ENCODE measurements at places on chromosomes 3 and 15.

DNA sequence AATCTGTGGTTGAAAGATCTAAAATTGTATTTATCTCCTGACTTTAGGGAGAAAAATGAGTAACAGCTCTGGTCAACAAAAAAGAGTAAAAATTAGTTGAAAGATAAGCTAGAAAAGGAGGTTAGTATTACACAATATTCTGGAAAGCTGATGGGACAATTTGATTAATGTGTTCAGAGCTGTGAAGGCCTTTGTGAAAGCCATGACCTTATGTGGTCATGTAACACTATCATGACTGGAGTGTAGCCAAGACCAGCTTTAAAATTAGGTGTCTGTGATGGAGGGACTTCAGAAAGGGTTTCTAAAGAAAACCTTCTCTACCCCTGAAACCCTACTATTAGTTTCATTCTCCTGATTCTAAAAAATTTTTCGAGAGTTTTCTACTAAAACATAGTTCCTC lies 127.2 kb downstream of the NFKBIZ start:
- peak; percentile 13 for DNase-seq

DNA sequence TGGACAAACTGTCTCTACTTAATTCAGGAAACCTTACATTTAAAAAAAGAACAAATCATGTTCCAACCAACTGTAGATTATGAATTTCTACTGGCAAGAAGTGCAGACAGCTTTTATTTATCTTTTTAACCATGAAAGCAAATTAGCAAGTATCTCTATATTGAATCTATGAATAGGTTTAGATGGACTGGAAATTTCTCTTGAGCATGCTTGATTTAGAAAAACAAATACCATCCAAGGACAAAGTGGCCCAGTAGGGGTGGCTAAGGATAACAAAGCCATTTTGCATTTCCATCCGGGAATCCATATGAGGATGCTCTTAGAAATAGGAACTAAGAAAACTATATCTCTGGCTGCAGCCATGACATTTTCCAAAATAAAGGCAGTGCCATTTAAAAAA lies 150.6 kb downstream of the KCNMB2 start:
- DNase-seq, result no peak

DNA sequence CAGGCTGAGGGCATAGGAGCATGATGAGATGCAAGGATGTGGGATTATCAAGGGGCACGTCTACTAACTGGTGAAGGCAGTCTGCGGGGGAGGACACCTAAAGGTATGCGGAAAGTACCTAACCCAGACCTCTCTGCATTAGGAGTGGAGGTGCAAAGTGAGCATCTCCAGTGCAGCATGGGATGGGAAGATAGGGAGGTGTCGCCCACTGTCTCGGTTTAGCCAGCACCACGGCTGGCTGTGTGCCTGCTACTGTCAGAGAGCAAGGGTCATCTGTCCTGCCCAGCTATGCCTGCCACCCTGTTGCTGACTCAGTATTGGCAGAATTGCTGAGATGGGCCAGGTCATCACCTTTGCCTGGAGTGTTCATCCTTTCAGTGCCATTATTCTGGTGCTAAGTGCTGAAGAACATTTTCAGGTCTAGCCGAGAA lies 40.1 kb downstream of the OXNAD1 start:
- peak; percentile 10 for DNase-seq

GRCh38 chr3:129087138-129087702 lies 26.6 kb downstream of the GP9 start:
- no peak for DNase-seq

DNA sequence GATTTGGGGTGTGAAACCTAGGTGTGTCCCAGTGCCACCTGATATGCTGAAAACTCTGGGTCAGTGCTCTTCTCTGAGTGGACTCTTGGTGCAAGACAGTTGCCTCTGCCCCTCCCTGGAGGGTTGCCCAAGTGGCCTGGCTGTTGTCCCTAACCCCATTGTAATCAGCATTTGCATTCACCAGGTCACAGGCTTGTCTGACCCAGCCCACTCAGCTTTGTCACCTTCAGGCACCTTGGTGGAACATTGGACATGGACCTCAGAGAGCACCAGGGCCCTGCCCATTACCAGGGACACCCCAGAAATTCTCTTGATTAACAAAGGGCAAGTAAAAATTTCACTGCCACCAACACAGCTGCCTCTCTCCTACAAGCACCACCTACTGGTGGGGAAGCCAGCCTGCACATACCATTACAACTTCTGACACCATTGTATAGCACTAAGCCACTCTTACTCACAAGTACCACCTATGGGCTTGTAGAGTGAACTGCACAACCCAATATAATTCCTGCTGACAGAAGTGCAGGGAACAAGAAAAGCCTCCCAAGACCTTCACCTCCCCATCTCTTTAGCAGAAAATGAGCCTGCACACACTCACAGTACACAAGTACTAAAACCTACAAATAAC lies 324.6 kb downstream of the EPHA6 start:
- DNase-seq, result peak; percentile 31

DNA sequence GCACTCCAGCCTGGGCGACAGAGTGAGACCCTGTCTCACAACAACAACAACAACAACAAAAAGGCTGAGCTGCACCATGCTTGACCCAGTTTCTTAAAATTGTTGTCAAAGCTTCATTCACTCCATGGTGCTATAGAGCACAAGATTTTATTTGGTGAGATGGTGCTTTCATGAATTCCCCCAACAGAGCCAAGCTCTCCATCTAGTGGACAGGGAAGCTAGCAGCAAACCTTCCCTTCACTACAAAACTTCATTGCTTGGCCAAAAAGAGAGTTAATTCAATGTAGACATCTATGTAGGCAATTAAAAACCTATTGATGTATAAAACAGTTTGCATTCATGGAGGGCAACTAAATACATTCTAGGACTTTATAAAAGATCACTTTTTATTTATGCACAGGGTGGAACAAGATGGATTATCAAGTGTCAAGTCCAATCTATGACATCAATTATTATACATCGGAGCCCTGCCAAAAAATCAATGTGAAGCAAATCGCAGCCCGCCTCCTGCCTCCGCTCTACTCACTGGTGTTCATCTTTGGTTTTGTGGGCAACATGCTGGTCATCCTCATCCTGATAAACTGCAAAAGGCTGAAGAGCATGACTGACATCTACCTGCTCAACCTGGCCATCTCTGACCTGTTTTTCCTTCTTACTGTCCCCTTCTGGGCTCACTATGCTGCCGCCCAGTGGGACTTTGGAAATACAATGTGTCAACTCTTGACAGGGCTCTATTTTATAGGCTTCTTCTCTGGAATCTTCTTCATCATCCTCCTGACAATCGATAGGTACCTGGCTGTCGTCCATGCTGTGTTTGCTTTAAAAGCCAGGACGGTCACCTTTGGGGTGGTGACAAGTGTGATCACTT lies 2.0 kb downstream of the CCR5 start:
- DNase-seq, result peak; percentile 83

GRCh38 chr15:30974112-30974511 lies 17.3 kb downstream of the MTMR10 start:
- no peak for DNase-seq

DNA sequence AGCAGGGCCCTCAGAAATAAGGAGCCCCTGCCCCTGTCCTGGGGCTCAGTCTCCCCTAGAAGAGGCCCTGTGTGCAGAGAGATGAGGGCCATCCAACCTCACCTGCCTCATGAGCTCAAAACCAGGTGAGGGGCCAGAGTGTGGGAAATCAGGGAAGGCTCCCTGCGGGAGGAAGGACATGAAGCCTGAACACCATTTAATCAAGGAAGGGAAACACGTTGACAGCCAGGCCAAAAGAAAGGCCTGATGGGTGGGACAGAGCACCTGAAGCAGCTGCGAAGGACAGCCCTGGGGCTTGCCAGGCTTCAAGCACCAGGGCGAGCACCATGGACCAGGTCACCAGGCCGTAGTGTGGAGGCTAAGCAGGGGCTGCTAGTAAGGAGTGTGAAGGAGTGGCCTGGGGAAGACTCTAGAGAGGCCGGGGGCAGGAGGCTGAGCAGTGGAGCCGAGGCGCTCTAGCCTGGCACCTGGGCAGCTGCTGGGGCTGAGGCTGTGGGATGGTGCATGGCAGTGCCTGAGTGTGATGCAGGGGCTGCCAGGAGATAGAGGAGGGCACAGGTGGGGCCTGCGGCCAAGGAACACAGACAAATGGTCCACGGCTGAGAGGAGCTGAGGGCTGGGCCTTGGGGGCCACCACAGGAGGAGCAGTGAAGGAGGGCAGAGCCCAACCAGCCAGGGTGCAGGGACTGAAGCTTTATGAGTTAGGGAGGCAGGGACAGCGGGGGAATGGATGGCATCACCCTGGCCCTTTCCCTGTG lies 16.1 kb downstream of the ACAA1 start:
- no peak for DNase-seq

DNA sequence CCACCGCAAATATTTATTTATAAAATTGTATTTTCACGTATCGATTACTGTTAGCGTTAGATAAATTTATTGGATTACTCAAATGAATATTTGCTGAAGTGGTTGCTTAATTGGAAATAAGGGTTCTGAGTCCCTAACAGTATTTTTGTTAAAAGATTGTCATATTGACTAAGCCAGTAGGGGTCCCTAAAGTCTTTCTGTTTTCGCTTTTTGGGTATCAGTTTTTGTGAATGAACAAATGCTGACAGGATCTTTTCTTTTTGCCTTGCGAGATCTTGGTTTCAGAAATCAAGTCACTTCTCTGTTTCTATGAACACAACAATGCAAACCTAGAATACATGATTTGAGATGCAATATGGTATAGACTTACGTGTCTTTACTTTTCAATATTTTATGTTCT lies 7.1 kb downstream of the RAD51 start:
- DNase-seq, result peak; percentile 62

- DNase-seq, result no peak
Observed at GRCh38 chr3:52205727-52206372, 7.9 kb downstream of the ALAS1 start.

DNA sequence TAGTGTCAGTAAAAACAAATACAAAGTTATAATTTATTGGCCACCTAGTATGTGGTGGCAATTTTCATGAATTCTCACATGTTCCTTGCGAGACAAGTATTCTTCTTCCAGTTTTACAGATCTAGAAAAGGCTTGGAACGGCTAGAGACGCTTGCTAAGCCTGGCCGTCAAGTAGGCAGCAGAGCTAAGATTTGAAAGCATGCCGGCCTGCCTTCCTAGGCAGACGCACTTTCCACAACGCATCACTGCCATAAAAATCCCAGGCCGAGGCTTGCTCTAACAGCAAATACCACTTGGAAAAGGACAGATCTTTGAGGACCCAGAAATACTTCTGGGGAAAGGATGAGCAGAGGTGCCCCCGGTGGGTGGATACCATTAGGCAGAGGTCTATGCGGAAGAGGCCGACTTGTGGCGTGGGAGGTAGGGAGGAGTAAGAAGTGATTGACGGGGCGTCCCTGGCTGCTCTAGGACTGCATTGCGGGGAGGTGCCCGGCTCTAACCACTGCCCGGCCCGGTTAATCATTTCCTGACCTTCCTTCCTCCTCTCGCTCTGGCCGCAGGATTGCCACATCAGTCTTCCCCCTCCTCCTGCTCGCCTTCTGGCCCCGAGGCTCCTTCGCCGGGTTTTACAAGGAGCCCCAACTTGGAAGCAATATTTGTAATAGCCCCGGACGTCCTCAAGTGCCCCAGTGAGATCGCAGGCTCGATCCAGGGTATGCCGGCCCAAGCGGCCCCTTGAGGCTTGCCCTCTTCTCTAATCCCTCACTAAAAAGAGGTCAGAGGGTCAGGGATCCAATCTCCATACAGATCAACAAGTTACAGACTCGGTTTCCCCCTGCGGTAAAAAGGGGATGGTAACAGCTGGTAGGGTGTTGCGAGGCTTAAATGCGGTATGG lies 1.3 kb upstream of the USP3 start:
- peak; percentile 98 for DNase-seq

DNA sequence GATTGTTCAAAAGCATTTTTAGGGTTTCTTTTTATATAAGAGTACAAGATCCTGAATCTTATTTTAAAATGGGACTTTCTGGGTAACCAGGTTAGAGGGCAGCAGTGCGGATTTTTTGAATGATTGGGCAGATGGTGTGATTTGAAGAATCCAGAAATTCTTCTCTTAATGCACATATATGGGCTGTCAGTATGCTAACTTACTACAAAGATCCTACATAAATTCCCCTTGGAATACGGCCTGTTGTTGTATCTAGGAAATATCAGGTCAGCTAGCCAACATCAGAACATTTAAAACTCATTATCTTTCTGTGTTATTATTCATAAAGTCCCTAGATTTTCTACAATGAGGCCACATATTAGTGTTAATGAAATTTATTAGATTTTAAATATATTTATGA lies 229.6 kb upstream of the TPRG1 start:
- no peak for DNase-seq

GRCh38 chr3:107106316-107106715 lies 270.9 kb upstream of the CCDC54 start:
- DNase-seq, result no peak

GRCh38 chr15:36887214-36887961 lies 213.0 kb downstream of the MEIS2 start:
- no peak for DNase-seq

DNA sequence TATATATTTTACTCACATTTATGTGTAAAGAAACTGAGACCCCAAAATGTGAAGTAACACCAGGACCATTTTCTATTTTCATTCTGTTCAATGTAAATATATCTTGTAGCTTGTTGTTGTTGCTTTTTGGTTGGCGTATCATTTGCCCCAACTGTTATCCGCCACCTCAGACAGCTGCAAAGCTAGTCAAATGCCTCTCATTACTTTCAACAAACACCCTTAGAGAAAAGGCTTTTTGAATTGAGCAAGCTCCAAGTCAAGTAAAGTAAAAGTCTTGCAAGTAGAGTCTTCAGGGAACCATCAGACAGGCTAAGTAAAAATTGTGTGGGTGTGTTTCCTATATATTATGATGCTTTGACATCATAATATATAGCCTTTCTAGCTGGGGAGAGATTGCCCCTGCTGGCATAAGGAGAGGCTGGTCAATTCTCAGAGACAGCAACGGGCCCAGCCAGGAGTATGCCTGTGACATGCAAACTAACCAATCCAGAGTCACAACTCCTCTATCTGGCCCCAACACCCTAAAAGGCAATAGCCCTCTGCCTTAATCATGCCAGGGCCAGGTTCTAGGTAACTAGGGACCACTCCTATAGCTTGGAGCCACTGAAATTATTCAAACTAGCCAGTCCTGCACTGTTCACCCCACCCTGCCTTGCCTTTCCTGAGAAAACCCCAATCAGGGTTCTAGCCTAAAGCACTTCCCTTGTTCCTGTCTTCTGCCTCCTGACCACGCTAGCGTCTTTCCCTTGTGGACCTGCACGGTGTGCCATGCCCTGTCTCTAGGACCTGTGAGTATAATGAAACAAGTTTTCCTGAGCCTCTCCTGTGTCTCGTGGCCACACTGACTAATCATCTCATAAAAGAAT lies 75.6 kb downstream of the RAD18 start:
- no peak for DNase-seq

DNA sequence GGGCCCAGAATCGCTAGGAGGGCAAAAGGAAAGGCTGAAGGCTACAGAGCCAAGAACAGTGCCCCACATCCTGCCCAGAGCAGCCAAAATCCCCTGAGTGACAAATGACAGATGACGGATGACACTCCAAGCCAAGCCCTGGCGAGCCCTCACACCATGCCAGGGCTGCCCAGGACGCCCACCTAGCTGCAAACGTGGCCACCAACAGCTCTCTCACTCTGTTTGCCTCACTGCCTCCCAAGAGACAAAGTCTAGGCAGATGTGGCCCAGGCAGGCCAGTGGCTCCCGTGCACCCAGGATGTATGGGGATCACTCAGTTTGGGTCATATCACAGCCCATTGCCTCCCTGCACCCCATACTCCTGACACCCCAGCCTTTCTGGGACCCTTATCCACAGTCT lies 270.1 kb upstream of the NSMCE3 start:
- DNase-seq, result no peak

Measured in hematopoietic multipotent progenitor cell treated with erythropoietin and hydrocortisone succinate and interleukin-3 and kit ligand, for 4 days (in vitro differentiated cells).